HFFc6 (cell line): ENCODE measurements at places on chromosomes 12 and 14. TPM values are rescaled to one million over a fixed set of nuclear protein-coding genes. Genes with fewer than 3 reads are reported as not detected.
A peak's percentile ranks its signal among the peaks of the same experiment; 100 is the strongest.

DNA sequence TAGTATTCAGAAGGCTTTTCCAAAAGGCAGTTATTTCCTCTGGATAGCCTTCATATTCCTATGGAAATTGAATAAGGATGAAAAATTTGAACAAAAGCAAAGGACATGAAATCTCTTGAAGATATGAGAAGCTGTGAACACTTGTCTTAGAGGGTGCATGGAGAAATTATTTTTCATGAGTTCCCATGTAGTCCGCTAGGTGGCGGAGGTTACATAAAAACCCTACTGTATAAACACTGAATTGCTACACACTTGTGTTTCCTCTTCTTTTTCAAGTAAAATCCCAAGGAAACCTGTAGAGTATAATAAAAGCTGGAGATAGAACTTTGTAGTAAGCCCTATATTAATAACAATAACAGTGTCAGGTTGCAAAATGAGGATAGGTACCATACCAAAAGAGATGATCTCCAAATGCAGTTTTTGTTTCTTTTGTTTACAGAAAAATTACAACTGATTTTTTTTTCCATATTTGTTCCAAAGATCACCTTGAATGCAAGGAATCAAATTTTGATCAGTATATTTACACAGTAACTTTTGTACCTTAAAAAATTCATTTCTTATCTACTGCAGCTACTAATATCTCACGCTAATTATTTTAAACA, 37.8 kb upstream of the OR4E1 start:
- H3K4me3 ChIP-seq, result no peak overlapping the region
- H3K36me3 ChIP-seq, result no peaks in the 10 kb centered on the region
- H3K4me1 ChIP-seq, result no peaks in the 10 kb centered on the region
- no peak overlapping the region for H3K27ac ChIP-seq
- DNase-seq, result peak; percentile 22

DNA sequence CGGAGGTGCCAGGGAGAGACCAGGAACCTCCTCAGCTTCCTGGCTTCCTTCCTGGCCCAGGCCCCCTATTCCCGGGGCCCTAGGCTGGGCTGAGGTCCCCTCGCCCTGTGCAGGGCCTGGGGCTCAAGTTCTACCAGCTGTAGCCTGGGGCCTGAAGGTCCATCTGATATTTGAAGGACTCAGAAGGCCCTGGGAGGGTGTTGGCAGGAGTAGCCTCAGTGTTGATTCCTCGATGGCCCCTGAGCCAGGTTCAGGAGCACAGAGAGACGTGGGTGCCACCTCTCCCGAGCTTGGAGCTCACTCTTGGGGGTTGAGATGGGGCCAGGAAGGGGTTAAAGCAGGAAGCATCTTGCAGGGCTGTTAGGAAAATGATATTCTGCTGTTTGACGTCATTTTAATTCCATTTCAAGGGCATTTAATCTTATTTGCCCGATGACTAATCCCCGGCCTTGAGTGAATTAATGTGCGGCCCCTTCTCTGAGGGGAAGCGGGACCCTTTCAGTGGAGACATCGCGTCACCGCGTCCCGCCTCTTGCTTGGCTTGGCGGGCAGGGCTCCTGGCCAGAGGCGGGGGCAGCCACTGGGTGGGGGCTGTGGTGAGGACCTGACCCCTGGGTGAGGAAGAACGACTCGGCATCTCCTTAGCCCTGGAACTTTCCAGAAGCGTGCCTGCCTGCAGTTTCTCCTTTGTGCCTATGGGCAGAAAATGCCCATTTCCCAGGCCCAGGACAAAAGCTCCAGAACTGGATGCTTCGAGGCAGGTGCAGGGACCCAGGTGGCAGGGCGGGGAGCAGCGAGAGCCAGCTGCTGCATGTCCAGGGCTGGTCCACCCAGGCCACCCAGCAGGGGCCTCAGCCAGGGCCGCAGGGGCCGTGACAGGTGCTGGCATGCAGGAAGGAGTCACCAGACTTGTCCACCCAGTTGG, 158.3 kb downstream of the KIF26A start:
- no peaks in the 10 kb centered on the region for H3K27me3 ChIP-seq
- no peak overlapping the region for H3K4me3 ChIP-seq
- H3K4me1 ChIP-seq, result no peaks in the 10 kb centered on the region
- H3K36me3 ChIP-seq, result peaks cover 11% of the 10 kb centered on the region

DNA sequence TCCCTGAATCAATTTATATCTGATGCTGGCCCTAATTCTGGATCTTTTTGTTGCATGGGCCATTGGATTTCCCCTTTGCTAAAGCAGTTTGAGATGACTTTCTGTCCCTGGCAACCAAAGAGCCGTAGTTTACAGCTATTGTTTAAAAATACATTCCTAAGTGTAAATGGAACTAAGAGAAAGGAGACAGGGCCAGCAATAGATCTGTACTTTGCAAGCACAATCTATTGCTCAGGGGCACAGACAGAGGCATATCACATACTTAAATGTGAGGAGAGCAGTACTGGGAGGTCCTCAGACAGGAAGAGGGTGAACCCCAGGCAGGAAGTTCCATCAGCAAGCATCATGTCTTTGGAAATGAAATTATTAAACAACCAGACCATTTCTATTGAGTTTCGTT, 126.6 kb downstream of the ZFP36L1 start:
- H3K36me3 ChIP-seq, result no peaks in the 10 kb centered on the region; the same call in 1 of the 2 replicates
- H3K27me3 ChIP-seq, result no peaks in the 10 kb centered on the region; the same call in 1 of the 2 replicates
- peak overlapping the region; percentile 35; the same call in 1 of the 2 replicates for H3K4me3 ChIP-seq
- H3K27ac ChIP-seq, result peak overlapping the region; percentile 96

- no peak overlapping the region for H3K4me3 ChIP-seq
- no peak overlapping the region for H3K27ac ChIP-seq
- H3K36me3 ChIP-seq, result no peaks in the 10 kb centered on the region
- DNase-seq, result no peak
- H3K27me3 ChIP-seq, result no peaks in the 10 kb centered on the region
Measured at GRCh38 chr12:81203671-81204204, 125.9 kb downstream of the ACSS3 start.

- no peak overlapping the region for H3K4me3 ChIP-seq
- DNase-seq, result no peak
- no peaks in the 10 kb centered on the region for H3K4me1 ChIP-seq
- H3K27ac ChIP-seq, result no peak overlapping the region
- H3K36me3 ChIP-seq, result no peaks in the 10 kb centered on the region
Measured at GRCh38 chr14:50139192-50139591, 22.8 kb upstream of the VCPKMT start.

DNA sequence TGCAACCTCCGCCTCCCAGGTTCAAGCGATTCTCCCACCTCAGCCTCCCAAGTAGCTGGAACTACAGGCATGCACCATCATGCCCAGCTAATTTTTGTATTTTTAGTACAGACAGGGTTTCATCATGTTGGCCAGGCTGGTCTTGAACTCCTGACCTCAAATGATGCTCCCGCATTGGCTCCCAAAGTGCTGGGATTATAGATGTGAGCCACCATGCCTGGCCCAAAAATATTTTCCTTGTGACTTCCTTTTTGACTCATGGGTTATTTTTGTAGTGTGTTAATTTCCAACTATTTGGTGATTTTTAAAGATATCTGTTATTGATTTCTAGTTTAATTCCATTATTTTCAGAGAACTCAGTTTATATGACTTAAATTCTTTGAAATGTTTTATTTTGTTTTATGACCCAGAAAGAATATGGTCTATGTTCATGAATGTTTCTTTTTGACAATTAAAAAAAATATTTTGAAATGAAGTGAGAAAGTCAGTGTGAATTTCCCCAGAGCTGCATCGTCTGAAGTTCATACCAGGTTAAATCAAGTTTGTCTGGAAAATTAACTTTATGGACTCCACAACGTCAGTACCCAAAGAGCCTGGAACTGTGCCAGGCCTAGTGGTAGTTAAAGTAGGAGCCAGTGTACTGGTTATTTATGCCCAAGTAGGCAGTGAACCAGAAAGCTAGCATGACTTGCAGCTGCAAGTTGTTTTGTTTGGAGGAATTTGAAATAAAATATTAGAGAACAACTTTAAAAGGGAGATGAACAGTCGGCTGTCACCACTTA, 2.8 kb upstream of the CDKL1 start:
- H3K27ac ChIP-seq, result peak overlapping the region; percentile 50
- peak overlapping the region; percentile 60; the same call in 1 of the 2 replicates for H3K4me3 ChIP-seq
- H3K4me1 ChIP-seq, result peaks cover 74% of the 10 kb centered on the region

DNA sequence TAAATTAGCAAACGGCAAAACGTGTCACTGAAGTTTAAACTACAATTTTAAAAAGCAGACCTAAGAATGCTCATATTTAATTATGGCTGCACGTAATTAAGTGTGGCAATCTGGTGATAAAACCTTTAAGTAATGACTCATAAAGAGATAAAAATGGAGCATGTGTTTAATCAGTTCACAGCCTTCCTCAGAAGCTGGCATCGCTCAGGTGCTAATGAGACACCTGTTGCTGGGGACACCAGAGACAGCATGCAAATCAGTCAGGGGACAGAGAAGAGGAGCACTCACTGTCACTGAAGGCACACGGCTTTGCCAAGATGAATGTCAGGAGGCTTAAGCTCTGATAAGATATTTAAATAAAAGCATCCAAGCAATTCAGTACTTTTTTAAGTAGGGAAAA, 840.3 kb downstream of the GALC start:
- H3K27ac ChIP-seq, result no peak overlapping the region
- no peaks in the 10 kb centered on the region for H3K4me1 ChIP-seq
- no peak overlapping the region for H3K4me3 ChIP-seq
- no peaks in the 10 kb centered on the region for H3K27me3 ChIP-seq
- DNase-seq, result no peak
- no peaks in the 10 kb centered on the region for H3K36me3 ChIP-seq

- H3K27me3 ChIP-seq, result no peaks in the 10 kb centered on the region
- H3K27ac ChIP-seq, result no peak overlapping the region
- DNase-seq, result no peak
- no peaks in the 10 kb centered on the region for H3K4me1 ChIP-seq
Measured at GRCh38 chr12:55516391-55516790, 24.2 kb downstream of the OR6C68 start.

- H3K4me3 ChIP-seq, result no peak overlapping the region
- DNase-seq, result no peak
- peaks cover 26% of the 10 kb centered on the region for H3K4me1 ChIP-seq
- H3K27ac ChIP-seq, result no peak overlapping the region
Measured at GRCh38 chr14:102671410-102671809, 79.0 kb downstream of the RCOR1 start.

The POTEM gene
- not detected in 3 replicates for total RNA-seq

The MGAT4C gene
- total RNA-seq, result not detected in 3 replicates

The POTEG gene
- total RNA-seq, result not detected in 3 replicates

The CLEC2B gene
- 0.36 TPM in 1 of 3 replicates, not detected in the others for total RNA-seq

The COCH gene
- total RNA-seq, result not detected in 3 replicates

The IL26 gene
- total RNA-seq, result not detected in 3 replicates

The RHOJ gene
- 6.6 to 7.4 TPM (median 6.8 TPM) in 3 replicates for total RNA-seq

The PPP1CC gene
- 107 to 140 TPM (median 126 TPM) in 3 replicates for total RNA-seq
